CD4-positive, CD25-positive, alpha-beta regulatory T cell (primary cell): ENCODE measurements at places on chromosomes 5 and 9.

DNA sequence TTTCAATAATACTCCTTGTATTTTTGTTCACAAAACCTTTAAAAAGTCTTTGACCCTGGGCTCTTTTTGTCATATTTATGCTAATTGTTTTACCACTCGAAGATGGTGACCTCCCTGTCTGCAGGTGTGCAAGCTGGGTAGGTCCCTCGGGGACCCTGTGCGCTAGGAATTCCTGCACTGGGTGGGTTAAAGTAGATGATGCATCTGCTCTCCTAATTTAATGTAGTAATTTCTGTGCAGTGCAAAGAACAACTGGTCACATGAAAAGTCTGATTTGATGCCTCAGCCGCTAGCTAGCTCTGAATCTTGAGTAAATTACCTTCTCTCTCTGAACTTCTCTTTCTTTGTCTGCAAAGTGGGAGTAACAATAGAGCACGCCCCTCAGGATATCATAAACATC lies 139.1 kb upstream of the OTULINL start:
- DNase-seq: no peak

DNA sequence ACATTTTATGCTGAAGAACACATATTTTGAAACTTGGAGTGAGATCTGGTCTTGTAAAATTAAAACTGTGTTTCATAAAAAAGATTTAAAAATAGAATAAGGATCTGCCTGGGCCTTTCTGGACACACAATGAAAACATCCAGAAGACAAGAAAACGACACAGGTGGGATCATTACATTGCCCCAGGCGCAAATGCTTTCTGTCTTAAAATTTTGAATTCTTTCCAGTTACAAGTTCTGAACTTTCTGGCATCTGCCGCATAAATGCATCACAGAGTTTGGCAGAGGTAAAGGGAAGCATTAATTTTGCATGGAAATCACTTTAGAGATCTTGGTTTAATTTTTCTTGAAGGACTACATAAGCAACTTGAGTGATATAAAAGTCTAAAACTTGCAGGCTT lies 219.6 kb downstream of the WDR70 start:
- no peak for DNase-seq

DNA sequence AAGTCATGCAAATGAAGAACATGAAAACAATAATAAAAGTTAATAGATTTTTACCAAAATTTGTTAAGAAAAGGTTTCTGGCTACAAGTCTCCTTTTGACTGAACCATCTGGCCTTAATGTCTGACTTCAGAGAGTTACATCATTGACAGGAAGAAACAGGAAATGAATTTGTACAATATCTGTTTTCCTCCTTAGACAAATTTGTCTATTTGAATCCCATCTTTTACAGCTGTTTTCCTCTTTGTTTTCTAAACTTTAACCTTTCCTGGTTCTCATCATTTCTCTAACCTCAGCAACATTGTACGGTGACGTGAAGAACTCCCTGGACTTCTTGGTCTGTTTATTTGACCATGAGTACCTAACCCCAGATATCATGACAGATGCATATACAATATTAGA lies 567.5 kb upstream of the RIOK2 start:
- no peak for DNase-seq

DNA sequence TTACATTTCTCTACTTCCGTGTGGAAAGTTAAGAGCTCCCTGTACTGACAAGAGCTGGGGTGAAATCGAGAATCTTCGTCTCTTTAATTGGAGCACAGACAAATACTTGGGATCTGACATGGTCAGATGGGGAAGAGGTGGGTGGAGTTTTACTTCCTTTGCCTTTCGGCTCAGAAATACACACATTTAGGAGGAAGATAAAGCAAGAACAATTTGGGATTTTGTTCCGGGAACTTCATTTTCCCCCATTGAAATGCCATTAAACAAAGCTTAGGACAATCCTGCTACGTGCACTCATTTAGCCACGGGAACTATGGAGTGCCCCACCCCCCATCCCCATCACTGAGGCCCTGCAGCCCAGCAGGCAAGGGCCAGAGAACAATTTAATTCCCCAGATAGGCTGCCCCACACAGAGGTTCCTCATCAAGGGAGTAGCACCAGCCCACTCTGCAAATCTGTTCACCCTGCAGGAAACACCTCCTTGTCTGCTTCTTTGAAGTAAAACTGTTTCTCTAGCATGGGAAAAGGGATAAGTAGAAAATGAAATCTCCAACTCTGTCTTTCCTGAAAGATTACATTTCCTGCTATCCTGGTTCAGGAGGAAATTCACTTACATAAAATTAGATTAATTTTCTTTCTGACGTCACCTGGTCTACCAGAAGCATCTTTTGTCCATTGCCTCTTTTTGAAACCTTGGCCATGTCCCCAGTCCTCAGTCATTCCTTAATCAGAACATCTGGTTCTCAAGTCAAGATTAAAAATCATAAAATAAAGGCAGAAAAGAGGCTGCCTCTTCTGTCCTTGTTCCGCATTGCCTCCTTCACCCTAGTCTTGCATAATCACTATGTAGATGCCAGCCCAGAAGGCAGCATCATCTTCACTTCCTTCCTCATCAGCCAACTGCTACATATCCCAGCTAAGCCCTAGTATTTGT lies 206.4 kb downstream of the ENC1 start:
- DNase-seq: no peak

DNA sequence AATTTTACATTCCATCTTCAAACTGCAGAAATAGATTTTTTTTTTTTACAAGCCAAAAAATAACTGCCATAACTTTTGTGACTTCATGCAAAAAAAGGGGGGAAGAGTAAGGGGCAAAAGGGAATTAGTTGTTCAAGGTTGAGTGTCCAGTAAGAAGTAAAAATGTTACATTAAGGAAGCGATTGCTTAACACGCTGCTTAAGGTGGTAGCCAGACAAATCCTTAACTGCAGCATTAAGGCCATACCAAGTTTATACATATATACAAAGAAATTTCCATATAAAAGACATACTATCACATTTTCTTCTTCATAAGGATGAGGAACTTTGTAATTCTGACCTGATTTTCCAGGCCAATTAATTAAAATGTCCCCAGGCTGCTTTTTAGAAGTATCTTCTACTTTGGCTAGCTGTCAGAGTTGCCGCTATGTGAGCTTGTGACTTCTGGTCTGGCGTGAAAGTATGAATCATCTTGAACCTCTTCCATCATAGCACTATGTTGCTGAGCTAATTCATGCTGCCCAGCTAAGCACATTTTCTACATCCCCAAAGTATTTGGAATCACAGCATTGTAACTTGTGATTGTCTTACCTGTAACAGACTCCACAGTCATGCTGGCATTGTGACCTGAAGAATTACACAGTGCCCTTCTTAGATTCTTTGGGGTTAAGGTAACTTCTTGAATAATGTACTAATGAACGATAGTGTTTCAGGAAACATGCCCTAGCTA lies 40.0 kb downstream of the G3BP1 start:
- DNase-seq: no peak

DNA sequence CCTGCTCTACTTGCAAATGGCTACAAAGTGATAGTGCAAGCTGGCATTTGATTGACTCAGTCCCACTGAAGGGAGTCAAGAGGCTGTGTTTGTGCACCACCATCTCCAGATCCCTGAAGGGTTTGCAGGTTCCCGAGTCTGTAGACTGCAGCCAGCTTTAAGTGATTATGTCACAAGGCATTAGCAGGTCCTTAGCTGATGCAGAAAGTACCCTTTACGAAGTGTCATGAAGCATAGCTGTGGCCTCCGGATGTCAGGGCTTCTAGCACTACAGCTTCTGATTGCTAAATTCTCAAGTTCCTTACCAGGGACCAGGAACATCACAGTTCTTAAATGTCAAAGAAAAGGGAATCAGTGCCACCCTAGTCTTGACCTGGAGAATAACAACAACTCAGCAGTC lies 311.3 kb upstream of the TRPC7 start:
- no peak for DNase-seq
